ENCODE measurements at places on chromosomes 2 and 18. TPM values are rescaled to one million over a fixed set of nuclear protein-coding genes. Genes with fewer than 3 reads are reported as not detected.

DNA sequence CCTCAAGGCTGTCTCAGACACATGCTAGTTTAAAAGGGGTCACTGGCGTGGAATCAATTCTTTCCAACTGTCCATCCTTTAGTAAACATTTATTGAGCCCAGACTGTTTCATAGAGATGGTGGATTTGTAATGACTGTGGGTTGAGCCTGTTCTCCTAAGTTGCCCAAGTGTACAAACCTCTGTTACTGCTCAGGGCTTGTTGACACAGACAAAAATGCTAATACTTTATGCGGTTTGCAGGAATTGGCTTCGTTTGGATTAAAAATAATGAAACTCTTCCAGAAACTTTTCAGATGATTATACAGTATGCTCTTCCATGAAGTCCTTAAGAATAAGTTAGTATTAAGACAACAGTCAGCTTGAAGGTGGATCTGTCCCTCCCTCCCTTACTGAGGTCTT lies 83.6 kb upstream of the MGAT5 start:
- no peaks in the 10 kb centered on the region for H3K27me3 ChIP-seq
- H3K27ac ChIP-seq, result no peak overlapping the region
- H3K36me3 ChIP-seq, result no peaks in the 10 kb centered on the region
- no peak for DNase-seq
- H3K4me1 ChIP-seq, result peaks cover 36% of the 10 kb centered on the region

DNA sequence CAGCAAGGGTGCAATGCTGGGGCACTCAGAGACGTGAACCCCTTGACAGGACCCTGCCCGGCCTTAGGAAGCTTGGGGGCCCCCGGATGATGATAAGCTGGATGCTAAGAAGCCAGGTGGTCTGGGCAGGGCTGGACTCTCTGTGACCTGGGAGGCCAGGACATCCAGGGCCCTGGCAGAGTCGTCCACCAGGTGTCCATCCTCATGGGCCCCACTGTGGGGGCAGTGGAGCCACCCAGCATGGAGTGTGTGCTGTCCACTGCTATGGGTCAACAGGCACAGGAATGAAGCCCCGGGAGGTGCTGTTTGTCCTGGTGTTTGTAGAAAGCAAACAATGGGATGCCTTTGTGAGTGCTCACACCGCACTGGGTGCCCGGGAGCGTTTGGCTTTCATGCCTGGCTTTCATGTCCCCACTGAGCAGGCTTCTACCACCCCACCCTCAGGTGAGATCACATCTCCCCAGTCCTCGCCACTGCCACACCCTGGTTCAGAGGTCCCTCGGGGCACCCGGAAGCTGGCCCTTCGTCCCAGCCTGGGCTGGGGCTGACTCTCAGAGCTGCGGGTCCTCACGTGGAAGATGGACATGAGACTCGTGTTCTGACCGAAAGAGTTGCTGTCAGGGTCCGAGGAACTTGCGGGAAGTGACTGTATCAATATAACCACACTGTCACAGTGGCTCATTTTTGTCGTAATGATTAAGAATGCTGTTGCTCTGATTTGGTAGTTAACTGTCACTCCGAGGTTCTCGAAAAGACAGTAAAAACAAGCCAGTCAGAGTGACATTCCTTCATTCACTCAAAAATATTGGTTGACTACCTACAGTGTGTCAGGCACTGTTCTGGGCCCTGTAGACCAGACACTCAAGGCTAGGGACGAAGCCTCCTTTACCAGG lies 53.3 kb downstream of the INHBB start:
- DNase-seq, result no peak
- no peak overlapping the region for H3K27ac ChIP-seq
- H3K27me3 ChIP-seq, result no peaks in the 10 kb centered on the region
- H3K4me1 ChIP-seq, result no peaks in the 10 kb centered on the region
- H3K4me3 ChIP-seq, result no peak overlapping the region
- H3K36me3 ChIP-seq, result no peaks in the 10 kb centered on the region

The DYNAP gene
- not detected for total RNA-seq

DNA sequence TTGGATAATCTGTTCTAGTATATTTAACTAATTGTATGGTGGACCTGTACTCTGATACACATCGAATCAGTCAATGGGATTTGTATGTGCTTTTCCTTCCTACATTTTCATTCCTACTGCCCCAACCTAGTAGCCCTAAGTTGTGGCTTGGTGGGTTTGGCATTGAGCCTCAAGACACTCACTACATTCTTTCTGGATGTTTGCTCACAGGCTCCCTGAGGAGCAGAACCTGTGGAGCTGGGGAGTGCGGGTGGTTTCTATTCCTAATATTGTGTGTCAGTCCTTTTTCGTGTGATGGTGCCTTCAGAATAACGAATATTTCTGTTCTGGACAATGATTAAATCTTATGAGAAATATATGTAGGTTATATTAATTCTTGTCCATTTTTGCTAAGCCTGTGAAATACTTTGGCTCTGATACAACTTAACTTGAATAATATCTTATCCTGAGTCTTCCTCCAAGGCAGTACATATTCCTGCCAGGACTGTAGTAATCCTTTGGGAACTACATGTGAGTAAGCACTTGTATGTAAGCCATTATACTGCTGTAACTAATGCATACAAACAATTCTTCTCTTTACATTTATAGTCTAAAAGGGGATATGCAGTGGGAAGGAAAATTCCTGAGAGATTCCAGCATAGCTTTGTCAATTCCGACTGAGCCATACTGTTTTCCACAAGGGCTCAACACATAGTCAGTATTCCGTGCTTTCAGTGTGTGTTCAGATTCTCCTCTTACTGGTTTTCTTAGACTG lies 150.6 kb downstream of the AGPS start:
- no peaks in the 10 kb centered on the region for H3K4me1 ChIP-seq
- no peak overlapping the region for H3K27ac ChIP-seq
- no peak for DNase-seq
- H3K27me3 ChIP-seq, result no peaks in the 10 kb centered on the region

The SLC4A3 gene
- total RNA-seq, result 20.9 TPM

GRCh38 chr18:57334383-57334782 lies 18.0 kb upstream of the ST8SIA3 start:
- peak; percentile 62 for DNase-seq
- H3K4me1 ChIP-seq, result no peaks in the 10 kb centered on the region
- no peak overlapping the region for H3K4me3 ChIP-seq
- H3K27ac ChIP-seq, result no peak overlapping the region
- no peaks in the 10 kb centered on the region for H3K36me3 ChIP-seq

- no peak overlapping the region for H3K27ac ChIP-seq
- no peak overlapping the region for H3K4me3 ChIP-seq
- H3K27me3 ChIP-seq, result no peaks in the 10 kb centered on the region
- no peaks in the 10 kb centered on the region for H3K4me1 ChIP-seq
- no peaks in the 10 kb centered on the region for H3K36me3 ChIP-seq
Observed at GRCh38 chr2:7517851-7518250, 600.6 kb downstream of the RNF144A start.

- H3K27me3 ChIP-seq, result no peaks in the 10 kb centered on the region
- H3K36me3 ChIP-seq, result no peaks in the 10 kb centered on the region
- no peak overlapping the region for H3K27ac ChIP-seq
- DNase-seq, result no peak
Observed at GRCh38 chr18:21669736-21670285, 34.8 kb downstream of the ABHD3 start.

- DNase-seq, result no peak
- H3K4me3 ChIP-seq, result no peak overlapping the region
- H3K27me3 ChIP-seq, result no peaks in the 10 kb centered on the region
- H3K27ac ChIP-seq, result no peak overlapping the region
Observed at GRCh38 chr18:43648002-43648401, 370.7 kb upstream of the SYT4 start.

The PAPOLG gene
- total RNA-seq, result 12.9 TPM

DNA sequence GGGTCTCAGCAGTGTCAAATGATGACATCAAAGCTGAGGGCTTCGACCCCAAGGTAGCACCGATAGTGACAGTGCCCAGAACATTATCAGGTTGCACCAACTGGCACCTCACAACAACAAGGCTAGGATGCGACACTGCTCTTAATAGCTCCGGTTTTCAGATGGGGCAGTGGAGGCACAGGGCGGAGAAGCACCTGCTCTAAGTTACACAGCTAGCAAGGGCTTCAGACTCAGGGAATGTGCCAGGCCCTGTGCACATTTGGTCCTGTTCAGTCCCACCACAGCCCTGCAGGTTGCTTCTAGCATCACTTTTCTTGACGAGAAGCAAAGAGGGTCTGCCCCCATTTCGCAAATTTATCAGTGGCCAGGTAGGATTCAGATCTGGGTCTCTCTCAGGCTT lies 74.1 kb downstream of the DGKD start:
- no peak for DNase-seq
- H3K36me3 ChIP-seq, result no peaks in the 10 kb centered on the region
- H3K27me3 ChIP-seq, result no peaks in the 10 kb centered on the region
- no peak overlapping the region for H3K27ac ChIP-seq
- H3K4me1 ChIP-seq, result no peaks in the 10 kb centered on the region

The SMPD4 gene
- total RNA-seq, result 39.4 TPM

DNA sequence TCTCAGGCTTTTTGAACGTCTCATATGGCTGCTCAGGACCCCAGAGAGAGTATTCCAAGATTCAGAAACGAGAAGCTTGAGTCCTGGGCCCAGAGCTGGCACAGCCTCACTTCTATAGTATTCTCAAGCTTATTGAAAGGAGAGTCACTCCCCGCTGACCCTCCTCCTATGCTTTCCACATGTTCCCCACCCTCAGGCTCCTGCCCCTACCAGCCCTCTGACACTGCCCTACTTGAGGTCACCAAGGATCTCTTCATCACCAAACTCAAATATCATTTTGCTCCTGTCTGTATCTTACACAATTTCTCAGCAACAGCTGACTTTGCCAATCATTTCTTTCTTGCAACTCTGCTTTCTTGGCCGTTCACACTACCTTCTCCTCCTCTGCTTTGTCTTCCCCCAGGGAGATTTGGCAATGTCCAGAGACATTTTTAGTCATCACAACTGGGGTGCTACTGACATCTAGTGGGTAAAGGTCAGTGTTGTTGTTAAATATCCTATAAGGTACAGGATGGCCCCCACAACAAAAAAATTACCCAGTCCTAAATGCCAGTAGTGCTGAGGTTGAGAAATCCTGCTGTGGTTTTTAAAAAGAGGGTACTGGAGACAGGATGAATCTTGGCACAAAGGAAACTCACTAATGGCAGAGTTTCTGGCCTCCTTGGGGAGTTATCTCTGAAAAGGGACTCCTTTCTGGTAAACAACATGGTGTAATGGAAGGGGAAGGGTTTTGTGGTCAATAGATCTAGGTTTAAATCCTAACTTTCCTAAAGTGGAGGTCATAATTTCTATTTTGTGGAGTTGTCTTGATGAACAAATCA lies 26.9 kb upstream of the INSIG2 start:
- H3K4me3 ChIP-seq, result no peak overlapping the region
- H3K27me3 ChIP-seq, result peaks cover 65% of the 10 kb centered on the region
- no peaks in the 10 kb centered on the region for H3K36me3 ChIP-seq
- no peak overlapping the region for H3K27ac ChIP-seq

GRCh38 chr2:15142069-15142689 lies 419.0 kb downstream of the NBAS start:
- no peak for DNase-seq
- no peak overlapping the region for H3K4me3 ChIP-seq
- H3K27me3 ChIP-seq, result no peaks in the 10 kb centered on the region
- H3K4me1 ChIP-seq, result no peaks in the 10 kb centered on the region

GRCh38 chr2:61710711-61711110 lies 143.1 kb downstream of the FAM161A start:
- H3K4me1 ChIP-seq, result peaks cover 7% of the 10 kb centered on the region
- H3K27ac ChIP-seq, result no peak overlapping the region
- H3K4me3 ChIP-seq, result no peak overlapping the region
- H3K27me3 ChIP-seq, result no peaks in the 10 kb centered on the region

- H3K27ac ChIP-seq, result no peak overlapping the region
- H3K4me1 ChIP-seq, result peaks cover 8% of the 10 kb centered on the region
- H3K36me3 ChIP-seq, result no peaks in the 10 kb centered on the region
- DNase-seq, result no peak
- H3K27me3 ChIP-seq, result no peaks in the 10 kb centered on the region
Observed at GRCh38 chr2:25972049-25972823, 10.1 kb downstream of the KIF3C start.

DNA sequence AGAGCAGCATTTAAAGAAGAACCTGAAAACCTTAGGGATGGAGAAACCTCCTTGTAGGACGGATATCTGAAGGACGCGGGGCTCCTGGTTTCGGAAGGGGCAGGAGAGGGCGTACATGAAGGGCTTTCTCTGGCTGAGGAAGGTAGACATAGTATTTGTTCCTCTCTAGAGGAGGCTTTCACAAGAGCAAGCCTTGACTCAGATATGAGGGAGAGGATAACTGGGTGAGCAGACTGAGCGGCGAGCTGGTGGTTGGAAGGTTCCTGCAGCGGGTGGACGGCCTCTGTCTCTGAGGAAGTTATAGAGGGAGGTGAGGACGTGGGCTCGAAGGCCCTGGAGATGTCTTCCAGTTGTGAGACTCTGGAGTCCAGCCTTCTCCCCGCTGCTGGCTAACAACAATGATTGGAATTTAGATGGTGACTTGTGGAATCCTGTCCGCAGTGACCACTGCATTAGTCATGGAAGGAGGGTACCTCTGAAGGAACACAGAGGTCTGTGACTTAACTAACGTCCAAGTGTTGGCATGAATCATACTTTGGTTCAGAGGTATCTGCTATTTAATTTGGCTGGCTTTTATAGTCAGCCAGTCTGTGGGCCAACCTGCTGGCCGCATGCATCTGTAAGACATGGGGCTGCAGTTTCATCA lies 80.9 kb downstream of the ASAP2 start:
- peaks cover 11% of the 10 kb centered on the region for H3K4me1 ChIP-seq
- no peak overlapping the region for H3K4me3 ChIP-seq
- no peaks in the 10 kb centered on the region for H3K27me3 ChIP-seq

The MYO3B gene
- 0.06 TPM for total RNA-seq

DNA sequence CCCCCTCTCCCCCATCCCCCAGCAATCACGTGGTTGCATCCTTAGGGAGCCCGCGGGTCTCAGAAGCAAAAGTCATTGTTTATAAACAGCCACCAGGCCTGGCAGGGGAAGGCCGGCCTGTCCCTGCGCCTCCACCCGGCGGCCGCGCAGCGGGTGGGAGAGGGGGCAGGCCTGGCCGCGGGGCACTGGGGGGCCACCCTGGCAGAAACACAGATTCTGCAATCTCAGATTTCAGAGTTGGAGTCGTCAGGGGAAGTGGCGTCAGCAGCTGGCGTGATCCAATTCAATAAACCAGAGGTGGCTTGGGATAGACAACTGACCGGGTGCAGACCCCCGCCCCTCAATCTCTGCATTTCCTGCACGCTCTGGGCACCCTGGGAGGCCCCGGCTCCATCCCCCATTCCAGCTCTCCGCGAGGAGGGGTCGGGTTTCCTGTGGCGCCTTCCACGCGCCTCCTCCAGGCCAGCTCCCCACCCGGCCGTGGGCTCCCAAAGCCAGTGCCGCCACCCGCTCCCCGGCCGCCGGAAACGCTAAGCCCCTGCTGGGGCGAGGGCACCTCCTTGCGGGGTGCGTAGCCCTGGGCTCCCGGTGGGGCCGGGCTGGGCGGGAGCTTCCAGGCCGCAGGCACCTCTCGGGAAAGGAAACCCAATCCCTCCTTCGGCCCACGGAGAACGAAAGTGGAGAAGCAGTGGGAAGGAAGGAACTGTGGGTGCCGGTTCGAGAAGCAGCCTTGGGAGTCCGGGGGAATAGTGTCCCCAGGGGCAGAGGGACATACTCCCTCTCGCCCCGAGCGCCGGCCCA lies 1.1 kb downstream of the BIN1 start:
- H3K27me3 ChIP-seq, result no peaks in the 10 kb centered on the region
- peaks cover 66% of the 10 kb centered on the region for H3K4me1 ChIP-seq
- no peaks in the 10 kb centered on the region for H3K36me3 ChIP-seq

Measured in esophagus muscularis mucosa (tissue), 4 donors.